Smooth muscle cell of the umbilical artery (primary cell): ENCODE measurements at places on chromosomes 5 and 9. TPM values are rescaled to one million over a fixed set of nuclear protein-coding genes. Genes with fewer than 3 reads are reported as not detected.

The DAB2 gene
- 46.3 and 76.8 TPM in 2 replicates for total RNA-seq

The SMARCA2 gene
- total RNA-seq = 44.2 and 67.0 TPM in 2 replicates

The SLC22A5 gene
- 4.2 and 4.8 TPM in 2 replicates for total RNA-seq

The IFNA21 gene
- total RNA-seq = not detected in 2 replicates

The CSF2 gene
- total RNA-seq = 1.2 TPM in 1 of 2 replicates, not detected in the other

The IFNA4 gene
- total RNA-seq = not detected in 2 replicates

The LCN1 gene
- total RNA-seq = 0.59 TPM in 1 of 2 replicates, not detected in the other

The ZBED3 gene
- total RNA-seq = 1.3 and 1.5 TPM in 2 replicates

The SV2C gene
- total RNA-seq = not detected in 2 replicates

The CACNA1B gene
- total RNA-seq = under 0.01 and 0.09 TPM in 2 replicates

The RCL1 gene
- 9.2 and 17.4 TPM in 2 replicates for total RNA-seq

The KCNV2 gene
- not detected in 2 replicates for total RNA-seq

The MED10 gene
- 9.9 and 10.1 TPM in 2 replicates for total RNA-seq

The SNCAIP gene
- total RNA-seq = 2.2 and 13.1 TPM in 2 replicates

The TRAPPC13 gene
- 34.7 TPM in 2 replicates for total RNA-seq

The TTC16 gene
- total RNA-seq = 0.05 TPM in 1 of 2 replicates, not detected in the other

The LRRC26 gene
- not detected in 2 replicates for total RNA-seq

The NMRK1 gene
- 20.2 and 21.2 TPM in 2 replicates for total RNA-seq

The TLX3 gene
- not detected in 2 replicates for total RNA-seq

The CORO2A gene
- 0.30 and 0.37 TPM in 2 replicates for total RNA-seq
